Bronchial smooth muscle cell (primary cell): ENCODE measurements at places on chromosomes 7 and 10. TPM values are rescaled to one million over a fixed set of nuclear protein-coding genes. Genes with fewer than 3 reads are reported as not detected.

The TUBAL3 gene
- not detected in 2 replicates for total RNA-seq

The LIPN gene
- total RNA-seq, result not detected in 2 replicates

The MMRN2 gene
- total RNA-seq, result 1.5 and 4.6 TPM in 2 replicates

The LARP4B gene
- 15.0 and 17.2 TPM in 2 replicates for total RNA-seq

The BTBD16 gene
- total RNA-seq, result 0.16 TPM in 1 of 2 replicates, not detected in the other

The PDK4 gene
- 0.47 and 0.94 TPM in 2 replicates for total RNA-seq

The NRP1 gene
- total RNA-seq, result 204 and 306 TPM in 2 replicates

The HECTD2 gene
- 4.7 and 12.5 TPM in 2 replicates for total RNA-seq

The ASB4 gene
- total RNA-seq, result not detected in 2 replicates

The IFIT1B gene
- total RNA-seq, result under 0.01 TPM in 1 of 2 replicates, not detected in the other

The AKR1C8 gene
- not detected in 2 replicates for total RNA-seq

The GPR26 gene
- total RNA-seq, result not detected in 2 replicates

The CRPPA gene
- total RNA-seq, result 0.60 and 0.95 TPM in 2 replicates

The MICU1 gene
- 55.1 and 65.1 TPM in 2 replicates for total RNA-seq

The IKZF1 gene
- 0.16 TPM in 1 of 2 replicates, not detected in the other for total RNA-seq

The POLD2 gene
- 57.8 and 61.7 TPM in 2 replicates for total RNA-seq

The CPA5 gene
- under 0.01 TPM in 1 of 2 replicates, not detected in the other for total RNA-seq

The AQP1 gene
- 1.4 and 1.7 TPM in 2 replicates for total RNA-seq

The DNAJC12 gene
- 1.4 and 2.3 TPM in 2 replicates for total RNA-seq

The ACBD5 gene
- 19.4 and 21.4 TPM in 2 replicates for total RNA-seq

The ANXA8 gene
- 0.32 and 0.52 TPM in 2 replicates for total RNA-seq

The SLC18A3 gene
- not detected in 2 replicates for total RNA-seq

The CHN2 gene
- total RNA-seq, result 0.09 and 0.32 TPM in 2 replicates

The H2AZ2 gene
- 234 and 253 TPM in 2 replicates for total RNA-seq

The ACTR3C gene
- 0.26 and 2.0 TPM in 2 replicates for total RNA-seq

The OPTN gene
- total RNA-seq, result 81.3 and 146 TPM in 2 replicates

The STEAP1 gene
- 20.0 and 30.7 TPM in 2 replicates for total RNA-seq

The VWDE gene
- total RNA-seq, result under 0.01 and 0.16 TPM in 2 replicates

The NRCAM gene
- total RNA-seq, result 0.17 and 1.4 TPM in 2 replicates

The RAMP3 gene
- 0.17 TPM in 1 of 2 replicates, not detected in the other for total RNA-seq

The GBX1 gene
- total RNA-seq, result not detected in 2 replicates

The CYP3A4 gene
- not detected in 2 replicates for total RNA-seq
